ENCODE measurements at places on chromosomes 5 and 9. TPM values are rescaled to one million over a fixed set of nuclear protein-coding genes. Genes with fewer than 3 reads are reported as not detected.

DNA sequence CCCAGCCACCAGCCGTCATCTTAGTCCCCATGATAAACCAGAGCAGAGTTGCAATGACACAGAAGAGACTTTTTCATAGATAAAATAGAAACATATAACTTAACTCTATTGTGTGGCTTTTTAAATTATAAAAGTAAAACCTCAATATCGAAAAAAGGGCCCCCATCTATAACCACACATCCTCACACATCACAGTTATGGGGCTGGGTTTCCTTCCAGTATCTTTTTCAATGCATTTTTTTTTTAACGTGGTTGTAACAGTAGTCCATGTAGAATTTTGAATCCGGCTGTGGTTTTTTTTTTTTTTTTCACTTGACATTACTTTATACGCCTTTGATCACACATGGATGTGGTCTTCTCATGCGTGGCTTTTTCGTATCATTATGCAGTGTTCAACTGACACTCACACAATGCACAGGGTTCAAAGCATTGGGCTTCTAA is 77.4 kb downstream of the CFAP77 start:
- no peaks in the 10 kb centered on the region for H3K36me3 ChIP-seq
- no peaks in the 10 kb centered on the region for H3K4me1 ChIP-seq
- H3K27ac ChIP-seq = no peak overlapping the region
- no peak for DNase-seq
- no peak overlapping the region for H3K4me3 ChIP-seq

- DNase-seq = no peak
- no peak overlapping the region for H3K27ac ChIP-seq
- H3K36me3 ChIP-seq = no peaks in the 10 kb centered on the region
- H3K4me3 ChIP-seq = no peak overlapping the region
Observed at GRCh38 chr9:105275938-105276337, 31.5 kb downstream of the SLC44A1 start.

- H3K27ac ChIP-seq = no peak overlapping the region
- H3K4me3 ChIP-seq = no peak overlapping the region
- H3K4me1 ChIP-seq = peaks cover 28% of the 10 kb centered on the region
- no peak for DNase-seq
- no peaks in the 10 kb centered on the region for H3K36me3 ChIP-seq
Observed at GRCh38 chr5:132406144-132406783, 36.8 kb downstream of the SLC22A5 start.

- no peaks in the 10 kb centered on the region for H3K36me3 ChIP-seq
- DNase-seq = no peak
- H3K27ac ChIP-seq = no peak overlapping the region
- no peaks in the 10 kb centered on the region for H3K4me1 ChIP-seq
Observed at GRCh38 chr5:50445296-50445949, 4.3 kb upstream of the EMB start.

- DNase-seq = no peak
- H3K4me3 ChIP-seq = no peak overlapping the region
- H3K27me3 ChIP-seq = no peaks in the 10 kb centered on the region
- H3K27ac ChIP-seq = peak overlapping the region; percentile 90
Observed at GRCh38 chr5:150142185-150142958, 13.3 kb downstream of the PDGFRB start.

The LHX2 gene
- not detected for total RNA-seq

The PITX1 gene
- total RNA-seq = 7.1 TPM
